ENCODE measurements at places on chromosomes 1 and 21.

DNA sequence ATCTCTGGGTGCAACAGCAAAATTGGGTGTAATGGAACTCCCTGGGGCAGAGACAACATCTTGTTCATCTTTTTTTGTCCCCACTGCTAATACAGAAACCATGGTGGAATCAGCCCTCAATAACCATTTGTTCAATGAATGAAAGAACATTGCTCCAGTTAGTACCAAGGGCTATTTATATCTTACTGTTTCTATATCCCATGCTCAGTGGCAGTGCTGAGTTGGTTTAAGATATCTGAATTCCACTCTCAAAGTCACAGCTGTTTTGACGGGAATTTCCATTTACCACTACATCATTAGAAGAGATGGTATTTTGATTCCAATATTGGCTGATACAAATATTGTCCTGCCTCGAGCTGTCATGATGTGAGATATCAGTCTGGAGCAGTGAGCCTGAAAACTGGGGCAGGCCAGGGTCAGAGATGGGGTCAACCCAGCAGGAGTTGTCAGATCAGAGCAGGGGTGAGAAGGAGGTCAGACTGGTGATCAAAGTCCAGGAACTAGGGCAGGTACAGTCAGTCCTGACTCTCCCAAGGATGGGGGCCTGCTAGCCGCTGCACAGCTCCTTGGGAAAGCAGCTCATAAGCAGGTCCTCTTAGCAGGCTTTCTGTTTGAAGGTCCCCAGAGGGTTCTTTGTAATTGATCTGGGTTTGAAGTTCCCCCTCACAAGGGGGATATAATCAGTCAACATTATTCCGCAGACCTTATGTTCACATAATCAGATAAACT is 5.8 kb upstream of the PHC2 start:
- no peak for DNase-seq

DNA sequence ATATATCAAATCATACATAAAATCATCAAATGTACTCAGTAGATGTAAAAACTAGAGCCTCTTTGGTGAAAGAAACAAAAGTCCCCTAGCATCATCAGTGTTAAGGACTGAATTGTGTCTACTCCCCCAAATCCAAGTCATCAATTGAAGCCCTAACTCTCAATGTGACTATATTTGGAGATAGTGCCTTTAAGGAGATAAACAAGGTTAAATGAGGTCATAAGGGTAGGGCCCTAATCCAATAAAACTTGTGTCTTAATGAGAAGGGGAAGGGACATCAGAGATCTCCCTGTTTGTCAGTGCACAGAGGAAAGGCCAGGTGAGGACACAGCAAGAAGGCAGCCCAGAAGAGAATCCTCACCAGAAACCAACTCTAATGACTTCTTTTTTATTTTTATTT is 33.5 kb downstream of the USP24 start:
- no peak for DNase-seq

- peak; percentile 41 for DNase-seq
Observed at GRCh38 chr1:109954041-109954512, 30.5 kb upstream of the AHCYL1 start.

DNA sequence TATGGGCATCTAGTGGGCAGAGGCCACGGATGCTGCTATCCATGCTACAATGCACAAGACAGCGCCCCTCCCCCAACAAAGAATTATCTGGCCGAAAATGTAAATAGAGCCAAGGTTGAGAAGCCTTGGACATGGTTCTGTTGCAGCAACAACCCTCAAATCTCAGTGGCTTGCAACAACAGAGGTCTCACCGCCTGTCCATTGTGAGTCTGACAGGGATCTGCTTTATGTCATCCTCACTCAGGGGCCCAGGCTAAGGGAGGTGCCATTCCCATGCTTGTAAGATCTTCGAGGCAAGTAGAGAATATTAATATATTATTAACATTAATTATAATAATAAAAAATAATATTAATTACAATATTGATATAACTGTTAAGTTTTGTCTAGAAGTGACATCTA is 9.5 kb upstream of the PITHD1 start:
- DNase-seq = no peak

DNA sequence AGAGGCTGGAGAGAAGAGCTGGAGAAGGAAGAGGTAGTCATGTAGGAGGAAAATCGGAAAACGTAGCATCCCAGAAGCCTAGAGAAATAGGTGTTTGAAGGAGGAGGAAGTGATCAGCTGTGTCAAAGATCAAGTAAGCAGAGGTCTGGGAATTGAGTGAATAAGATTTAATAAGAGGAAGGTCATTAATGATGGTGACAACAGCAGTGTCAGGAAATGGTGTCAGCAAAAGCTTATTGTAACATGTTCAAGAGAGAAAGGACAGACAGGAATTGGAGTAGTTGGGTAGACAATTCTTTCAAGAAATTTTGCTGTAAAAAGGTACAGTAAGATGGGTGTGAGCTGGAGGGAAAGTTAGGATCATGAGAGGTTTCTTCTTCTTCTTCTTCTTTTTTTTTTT is 41.6 kb upstream of the SLC6A9 start:
- no peak for DNase-seq

DNA sequence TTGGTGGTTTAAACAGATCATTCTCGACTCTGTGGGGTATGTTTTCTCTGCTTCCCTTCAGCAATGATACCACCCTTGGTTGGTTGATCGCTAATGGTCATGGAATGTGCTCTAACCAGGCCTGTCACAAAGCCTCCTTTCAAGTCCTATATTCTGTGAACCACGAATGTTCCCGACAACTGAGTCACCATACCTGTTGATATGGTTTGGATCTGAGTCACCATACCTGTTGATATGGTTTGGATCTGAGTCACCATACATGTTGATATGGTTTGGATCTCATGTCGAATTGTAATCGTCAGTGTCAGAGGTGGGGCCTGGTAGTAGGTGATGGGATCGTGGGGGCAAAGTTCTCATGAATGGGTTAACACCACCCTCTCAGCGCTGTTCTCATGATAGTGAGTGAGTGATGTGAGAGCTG is 10.2 kb upstream of the CAMK2N1 start:
- peak; percentile 16 for DNase-seq

- DNase-seq = no peak
Observed at GRCh38 chr1:65490231-65491009, 70.0 kb downstream of the LEPR start.

- DNase-seq = no peak
Observed at GRCh38 chr1:25932321-25932720, 26.1 kb upstream of the STMN1 start.

- DNase-seq = no peak
Observed at GRCh38 chr1:228148935-228149405, 760 bp upstream of the GJC2 start.

DNA sequence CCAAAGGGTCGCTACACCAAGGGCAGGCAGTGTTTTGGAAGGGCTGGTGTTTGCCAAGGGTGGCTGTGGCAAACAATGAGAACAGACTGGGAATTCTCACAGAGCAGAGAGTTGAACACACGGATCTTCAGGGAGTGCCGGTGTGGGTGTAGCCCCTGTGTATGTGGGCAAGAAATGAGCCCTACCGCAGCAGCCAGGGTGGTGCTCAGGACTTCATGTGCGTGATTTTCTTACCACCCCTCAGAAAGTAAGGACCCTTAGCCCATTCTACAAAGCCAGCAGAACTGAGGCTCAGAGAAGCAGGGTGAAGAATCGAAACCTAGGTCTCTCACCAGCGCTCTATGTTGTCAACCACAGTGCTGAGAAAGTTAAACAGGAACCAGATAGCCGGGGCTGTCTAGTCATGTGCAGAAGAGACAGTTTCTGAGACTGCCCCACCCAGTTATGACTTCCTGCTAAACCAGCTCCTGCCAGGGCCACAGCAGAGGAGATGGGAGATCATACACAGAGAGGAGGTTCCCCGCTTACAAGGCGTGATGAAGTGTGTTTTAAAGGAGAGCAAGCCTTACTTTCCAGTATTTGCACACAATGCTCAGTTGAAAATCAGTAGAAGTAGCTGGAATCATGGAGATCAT is 21.9 kb upstream of the MORC3 start:
- DNase-seq = peak; percentile 37

GRCh38 chr21:35927262-35927661 is 133.1 kb downstream of the SETD4 start:
- no peak for DNase-seq

GRCh38 chr1:243917177-243917862 is 67.3 kb upstream of the AKT3 start:
- peak; percentile 17 for DNase-seq

DNA sequence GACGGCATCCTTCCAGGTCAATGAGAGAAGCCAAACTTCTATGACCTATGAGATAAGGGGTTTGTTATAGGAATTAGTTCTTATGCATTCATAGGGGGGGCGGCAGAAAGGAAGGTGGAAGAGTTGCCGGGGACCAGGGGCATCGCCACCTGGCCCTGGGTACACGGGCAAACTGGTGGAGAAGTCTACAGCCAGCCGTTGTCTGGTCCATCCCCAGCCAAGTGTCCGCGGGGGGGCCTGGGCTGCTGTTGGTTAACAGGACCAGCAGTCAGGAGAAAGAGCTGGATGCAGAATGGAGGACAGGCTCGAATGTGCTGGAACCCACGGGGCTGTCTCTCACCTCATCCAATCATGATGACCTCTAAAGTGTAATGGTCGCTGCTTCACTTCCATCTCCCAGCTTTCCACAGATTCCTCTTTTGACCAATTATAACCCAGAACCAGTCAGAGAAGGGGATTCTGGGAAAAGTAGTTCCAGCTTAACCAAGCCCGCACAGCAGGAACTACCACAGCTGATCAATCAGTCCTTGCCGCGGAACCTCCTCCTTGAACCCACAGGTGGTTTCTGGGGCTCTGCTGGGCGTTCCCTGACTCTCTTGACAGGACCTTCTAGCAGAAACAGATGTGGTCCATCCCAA is 17.8 kb downstream of the TMEM51 start:
- DNase-seq = peak; percentile 62

DNA sequence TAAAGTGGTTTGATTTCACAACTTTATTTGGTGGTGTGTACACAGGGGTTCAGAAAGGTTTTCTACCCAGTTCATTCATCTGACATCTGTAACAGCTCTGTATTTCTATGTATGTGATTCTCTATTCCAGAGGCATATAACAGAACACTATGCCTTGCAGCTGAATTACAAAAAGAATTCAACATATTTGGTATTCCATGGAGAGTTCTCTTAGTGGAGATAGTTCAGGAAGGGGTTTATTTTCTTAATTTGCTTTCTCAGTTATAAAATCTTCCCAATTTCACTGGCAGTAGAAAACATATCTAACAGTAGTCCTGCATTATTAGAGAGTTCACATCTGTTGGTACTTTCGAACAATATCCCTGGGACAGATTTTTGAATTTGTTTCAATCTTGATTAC is 207.9 kb upstream of the LYPLAL1 start:
- DNase-seq = no peak

DNA sequence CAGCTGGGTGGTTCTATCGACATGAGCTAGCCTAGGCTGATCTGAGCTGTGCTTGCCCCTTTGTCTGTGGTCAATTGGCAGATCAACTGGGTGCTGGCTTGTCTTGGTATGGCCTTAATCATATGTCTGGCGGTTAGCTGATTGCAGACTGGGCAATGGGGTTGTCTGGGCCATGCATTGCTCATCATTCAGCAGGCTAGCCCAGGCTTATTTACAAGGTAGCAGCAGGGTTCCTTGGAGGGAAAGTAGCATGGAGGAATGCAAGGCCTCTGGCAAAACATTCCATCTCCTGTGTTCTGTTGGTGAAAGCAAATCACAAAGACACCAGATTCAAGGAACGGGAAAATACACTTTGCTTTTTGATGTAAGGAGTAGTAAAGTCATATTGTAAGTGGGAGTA is 84.0 kb upstream of the IVNS1ABP start:
- DNase-seq = no peak

- DNase-seq = no peak
Observed at GRCh38 chr21:39641827-39642450, 29.2 kb downstream of the B3GALT5 start.

DNA sequence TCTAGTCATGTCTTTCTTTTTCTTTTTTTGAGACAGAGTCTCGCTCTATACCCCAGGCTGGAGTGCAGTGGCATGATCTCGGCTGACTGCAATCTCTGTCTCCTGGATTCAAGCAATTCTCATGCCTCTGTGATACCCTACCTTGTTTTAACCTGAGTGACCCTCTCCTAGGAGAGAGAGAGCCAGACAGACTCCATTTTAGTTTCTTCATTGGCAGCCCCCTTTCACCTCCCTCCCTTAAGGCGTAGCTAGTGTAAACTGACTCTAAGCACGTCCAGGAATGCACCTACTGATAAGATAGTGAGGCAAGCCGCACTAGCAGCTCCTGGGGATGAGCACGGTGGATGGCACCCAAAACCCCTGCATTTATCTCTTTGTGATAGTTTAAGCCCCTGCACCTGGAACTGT is 5.2 kb upstream of the PKNOX1 start:
- DNase-seq = no peak

GRCh38 chr1:2132222-2133038 is 62.1 kb downstream of the FAAP20 start:
- peak; percentile 21 for DNase-seq

DNA sequence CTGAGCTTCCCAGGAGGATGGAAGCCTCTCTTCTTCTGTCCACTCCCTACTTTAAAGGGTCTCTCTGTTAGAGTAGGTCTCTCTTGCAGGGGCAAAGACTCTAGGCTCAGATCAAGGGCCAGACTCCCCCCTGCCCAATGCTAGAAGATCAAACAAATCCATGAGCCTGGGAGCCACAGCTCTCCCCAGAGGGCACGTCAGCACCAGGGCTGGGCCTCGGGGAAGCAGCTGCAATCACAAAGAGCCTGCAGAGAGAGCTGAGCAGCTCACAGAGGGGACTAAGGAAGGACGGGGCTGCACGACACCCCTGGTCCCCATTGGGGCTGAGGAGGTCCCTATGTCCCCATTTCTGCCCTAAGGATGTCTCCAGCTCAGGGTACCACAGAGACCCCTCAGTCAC is 3.9 kb downstream of the CNTN2 start:
- DNase-seq = no peak

- no peak for DNase-seq
Observed at GRCh38 chr21:42003051-42003461, 7.1 kb downstream of the ZBTB21 start.

- no peak for DNase-seq
Observed at GRCh38 chr1:202259705-202260104, 66.1 kb downstream of the LGR6 start.

DNA sequence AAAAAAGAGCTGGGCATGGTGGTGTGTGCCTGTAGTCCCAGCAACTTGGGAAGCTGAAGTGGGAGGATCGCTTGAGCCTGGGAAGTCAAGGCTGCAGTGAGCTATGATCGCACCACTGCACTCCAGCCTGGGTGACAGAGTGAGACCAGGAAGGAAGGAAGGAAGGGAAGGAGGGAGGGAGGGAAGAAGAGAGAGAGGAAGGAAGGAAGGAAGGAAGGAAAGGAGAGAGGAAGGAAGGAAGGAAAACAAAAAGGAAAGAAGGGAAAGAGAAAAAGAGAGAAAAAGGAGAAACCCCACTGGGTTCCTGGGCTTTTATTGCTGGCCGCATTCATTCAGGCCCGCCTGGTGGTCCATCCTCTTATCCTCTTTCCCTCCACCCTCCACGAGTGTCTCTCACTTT is 9.8 kb downstream of the SLC2A7 start:
- DNase-seq = no peak

DNA sequence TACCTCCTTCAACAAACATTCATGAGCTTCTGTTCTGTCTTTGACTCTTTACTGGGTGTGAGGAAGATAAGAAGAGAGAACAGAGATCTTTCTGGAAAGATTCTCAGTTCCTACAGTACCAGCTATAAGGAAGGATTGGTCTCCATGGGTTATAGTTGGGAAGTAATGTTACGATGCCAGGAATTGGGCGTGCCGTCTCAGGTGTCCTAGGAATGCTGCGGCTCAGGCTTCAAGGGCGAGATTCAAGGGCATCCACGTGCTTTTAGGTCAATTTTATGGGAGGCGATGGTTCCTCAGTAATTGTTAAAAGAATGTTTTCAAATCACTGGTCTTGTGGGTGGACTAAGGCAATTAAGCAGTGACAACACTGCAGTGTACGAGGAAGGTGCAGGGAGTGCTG is 27.3 kb downstream of the COG2 start:
- DNase-seq = no peak

- no peak for DNase-seq
Observed at GRCh38 chr1:205583461-205584130, 48.2 kb downstream of the ELK4 start.
